A549 treated with Hydrocortisone at 1 μM for 4 hours (cell line): ENCODE measurements at places on chromosomes 7 and 10. TPM values are rescaled to one million over a fixed set of nuclear protein-coding genes. Genes with fewer than 3 reads are reported as not detected.

The NAT16 gene
- 0.08 to 0.17 TPM (median 0.15 TPM) in 5 replicates for total RNA-seq

The CASD1 gene
- 7.1 to 11.6 TPM (median 9.4 TPM) in 5 replicates for total RNA-seq

The SAMD9 gene
- total RNA-seq: 2.3 to 5.1 TPM (median 3.9 TPM) in 5 replicates

The CCDC172 gene
- not detected in 5 replicates for total RNA-seq

The H2BK1 gene
- not detected in 5 replicates for total RNA-seq

The WEE2 gene
- not detected in 5 replicates for total RNA-seq

The EPHA1 gene
- 0.02 to 0.21 TPM (median 0.10 TPM) in 4 of 5 replicates, not detected in the other for total RNA-seq

The DOCK4 gene
- 3.4 to 9.3 TPM (median 6.4 TPM) in 5 replicates for total RNA-seq

The ZPBP gene
- not detected in 5 replicates for total RNA-seq

The MMD2 gene
- total RNA-seq: not detected in 5 replicates

The NUDCD3 gene
- 50.2 to 67.4 TPM (median 58.9 TPM) in 5 replicates for total RNA-seq

The DENND2A gene
- 0.39 to 0.98 TPM (median 0.76 TPM) in 5 replicates for total RNA-seq

The SLC26A4 gene
- 0.09 to 0.14 TPM (median 0.10 TPM) in 5 replicates for total RNA-seq

The MKLN1 gene
- 30.0 to 37.3 TPM (median 34.3 TPM) in 5 replicates for total RNA-seq

The LRRC4 gene
- total RNA-seq: not detected in 5 replicates

The CDK14 gene
- 0.07 to 0.42 TPM (median 0.21 TPM) in 5 replicates for total RNA-seq

The HSPA14 gene
- total RNA-seq: 40.7 to 46.6 TPM (median 43.9 TPM) in 5 replicates

The TFEC gene
- 0.03 to 0.06 TPM (median 0.05 TPM) in 4 of 5 replicates, not detected in the other for total RNA-seq
